ENCODE measurements at places on chromosomes 4 and X. TPM values are rescaled to one million over a fixed set of nuclear protein-coding genes. Genes with fewer than 3 reads are reported as not detected.

Gene SRPX2
- total RNA-seq: 89.0 TPM

Gene PDZD4
- 10.6 TPM for total RNA-seq

- no peak for DNase-seq
These were observed 10.6 kb upstream of the HMX1 start for GRCh38 chr4:8882239-8882638.

- no peak for DNase-seq
These were observed 413.4 kb upstream of the AGA start for GRCh38 chr4:177855507-177856197.

Gene DOK7
- 4.5 TPM for total RNA-seq

Gene LUZP4
- total RNA-seq: not detected

Measured in ureter (tissue), 1 donor.